ENCODE measurements at places on chromosomes 4 and X.

- DNase-seq, result peak; percentile 85
Observed at GRCh38 chr4:185346975-185347601, 48.6 kb downstream of the LRP2BP start.

GRCh38 chrX:23752740-23753415 lies 9.8 kb upstream of the ACOT9 start:
- DNase-seq, result peak; percentile 55

DNA sequence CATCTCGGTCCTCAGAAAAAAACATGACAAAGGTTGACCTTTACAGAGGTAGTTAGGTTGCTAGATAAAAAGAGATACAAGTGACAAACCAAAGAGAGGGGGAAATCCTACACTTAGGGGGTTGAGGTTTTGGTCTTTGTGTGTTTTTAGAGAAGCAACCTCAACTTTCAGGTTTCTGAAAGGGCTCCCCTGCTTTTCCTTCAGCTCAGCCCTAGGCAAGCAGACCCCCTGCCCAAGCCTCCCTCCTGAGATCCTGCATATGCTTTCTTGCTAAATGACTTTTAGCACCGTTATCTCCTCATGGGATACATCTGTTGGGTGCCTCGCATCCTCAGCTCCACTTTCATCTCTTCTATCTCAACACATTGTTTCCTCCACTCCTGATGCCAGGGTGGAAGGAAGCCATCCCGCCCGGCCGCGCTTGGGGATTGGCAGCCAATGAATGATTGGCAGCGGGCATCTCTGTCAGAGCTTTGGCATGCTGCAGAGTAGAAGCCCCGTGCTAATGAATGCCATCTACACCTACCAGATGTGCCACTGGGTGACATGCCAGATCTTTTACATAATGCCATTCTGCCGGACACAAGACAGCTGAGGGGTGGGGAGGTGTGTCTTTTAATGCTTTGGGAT lies 15.0 kb upstream of the PRDM8 start:
- DNase-seq, result no peak

DNA sequence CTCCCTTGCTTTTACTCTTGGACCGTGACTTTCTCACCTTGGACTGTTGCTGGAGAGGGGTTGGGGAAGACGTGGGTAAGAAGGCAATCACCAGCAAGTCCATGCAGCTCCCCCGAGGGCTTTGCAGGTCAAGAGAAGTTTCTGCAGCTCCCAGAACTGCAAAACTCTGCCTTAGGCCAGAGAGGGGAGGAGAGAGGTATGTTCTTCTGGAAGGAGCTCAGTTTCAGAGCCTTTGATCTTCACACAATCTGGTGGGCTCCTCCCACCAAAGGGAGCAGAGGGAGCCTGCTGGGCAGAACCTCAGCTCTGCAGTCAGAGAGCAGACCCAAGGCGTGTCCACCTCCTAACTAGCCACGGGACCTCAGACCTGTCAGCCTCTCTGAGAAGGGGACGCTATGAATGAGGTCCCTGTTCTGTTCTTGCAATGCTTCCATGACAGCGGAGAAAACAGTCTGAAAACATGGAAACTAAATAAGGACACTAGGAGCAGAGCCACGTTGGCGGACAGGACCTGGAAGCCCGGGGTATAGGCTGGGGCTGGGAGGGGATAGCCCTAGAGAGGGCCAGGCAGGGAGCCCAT lies 92.8 kb downstream of the EVC2 start:
- no peak for DNase-seq
